Neuronal stem cell (in vitro differentiated cells): ENCODE measurements at places on chromosomes 13 and 19.

GRCh38 chr19:29845574-29846176 is 33.9 kb downstream of the CCNE1 start:
- no peak for DNase-seq

DNA sequence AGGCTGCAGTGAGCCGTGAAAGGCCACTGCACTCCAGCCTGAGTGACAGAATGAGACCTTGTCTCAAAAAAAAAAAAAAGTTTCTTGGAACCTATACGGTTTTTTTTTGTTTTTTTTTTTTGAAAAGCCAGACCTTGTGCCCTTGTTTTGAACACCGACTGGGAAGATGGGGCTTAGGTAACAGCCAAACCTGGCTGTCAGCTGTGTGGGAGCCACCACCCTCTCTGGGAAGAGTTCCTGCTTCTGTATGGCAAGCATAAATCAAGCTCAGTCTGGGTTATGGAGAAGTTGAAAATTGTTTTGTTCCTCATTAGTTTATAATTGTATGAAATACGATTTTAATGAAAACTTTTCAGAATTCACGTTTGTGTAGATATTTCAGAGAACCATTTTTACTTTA is 39.5 kb downstream of the MPHOSPH8 start:
- DNase-seq: no peak

- DNase-seq: no peak
Measured at GRCh38 chr13:80011448-80012212, 329.3 kb downstream of the SPRY2 start.

DNA sequence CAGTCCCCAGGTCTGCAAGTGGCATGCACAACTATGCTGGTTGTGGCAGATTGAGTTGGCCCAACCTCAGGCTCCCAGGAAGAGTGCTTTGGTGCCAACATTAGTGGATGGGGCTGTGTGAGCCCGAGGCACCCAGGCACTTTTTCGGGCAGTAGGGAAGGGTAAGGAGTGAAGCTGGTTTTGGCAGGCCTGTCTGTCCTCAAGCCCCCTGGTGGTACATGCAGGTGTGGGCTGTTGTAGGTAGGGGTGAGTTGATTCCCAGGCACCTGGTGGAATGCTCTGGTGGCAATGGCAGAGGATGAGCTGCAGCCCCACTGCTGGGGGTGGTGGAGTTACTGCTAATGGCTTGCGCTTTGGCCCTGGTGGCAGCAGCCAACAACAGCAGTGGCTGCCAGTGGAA is 723.7 kb upstream of the SLITRK1 start:
- no peak for DNase-seq

DNA sequence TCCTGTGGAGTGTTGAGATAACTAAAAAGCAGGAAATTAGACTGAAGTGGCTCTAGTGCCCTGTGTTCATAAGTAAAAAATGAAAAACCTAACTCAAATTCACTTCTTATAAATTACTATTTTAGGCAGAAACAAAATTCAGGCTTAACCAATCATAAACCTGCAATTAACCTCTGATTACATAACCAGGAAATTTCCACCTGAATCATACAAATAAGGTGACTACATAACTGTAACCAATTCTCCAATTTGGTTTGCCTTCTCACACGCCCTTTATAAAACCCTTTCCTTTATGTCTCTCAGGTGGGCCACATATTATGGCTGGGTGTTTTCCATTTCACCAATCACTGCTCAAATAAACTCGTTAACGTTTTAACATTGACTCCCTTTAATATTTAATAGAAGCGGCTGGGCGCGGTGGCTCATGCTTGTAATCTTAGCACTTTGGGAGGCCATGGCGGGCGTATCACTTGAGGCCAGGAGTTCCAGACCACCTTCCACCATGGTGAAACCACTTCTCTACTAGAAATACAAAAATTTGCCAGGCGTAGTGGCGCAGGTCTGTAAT is 22.9 kb upstream of the ZNF724 start:
- DNase-seq: no peak

GRCh38 chr19:33689868-33690267 is 68.1 kb downstream of the CHST8 start:
- no peak for DNase-seq

DNA sequence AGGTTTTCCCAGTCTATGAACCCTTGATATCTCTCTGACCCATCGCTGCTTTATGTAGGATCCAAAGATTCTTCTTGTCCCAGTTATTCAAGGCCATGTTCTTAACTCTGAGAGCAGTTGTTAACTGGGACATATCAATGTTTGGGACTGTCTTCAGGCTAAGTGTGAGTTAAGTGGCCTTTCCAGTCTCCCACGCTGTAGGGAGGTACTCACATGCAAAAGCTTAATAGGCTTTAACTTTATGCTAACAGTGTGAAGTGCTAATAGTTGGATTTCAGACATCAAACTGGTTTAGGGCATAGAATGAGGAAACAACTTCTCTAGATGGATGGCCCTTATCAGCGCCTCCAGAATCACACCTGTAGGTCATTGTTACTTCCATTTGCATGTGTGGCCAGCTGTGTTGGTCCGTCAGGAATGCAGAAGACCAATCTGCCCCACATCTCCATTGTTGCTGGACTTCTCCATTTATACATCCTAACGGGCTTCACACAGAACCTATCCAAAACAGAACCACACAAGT is 104.7 kb upstream of the MBNL2 start:
- no peak for DNase-seq
